ENCODE measurements at places on chromosomes 6 and 20.

GRCh38 chr6:41700463-41701347 is 34.7 kb downstream of the TFEB start:
- no peak for DNase-seq

DNA sequence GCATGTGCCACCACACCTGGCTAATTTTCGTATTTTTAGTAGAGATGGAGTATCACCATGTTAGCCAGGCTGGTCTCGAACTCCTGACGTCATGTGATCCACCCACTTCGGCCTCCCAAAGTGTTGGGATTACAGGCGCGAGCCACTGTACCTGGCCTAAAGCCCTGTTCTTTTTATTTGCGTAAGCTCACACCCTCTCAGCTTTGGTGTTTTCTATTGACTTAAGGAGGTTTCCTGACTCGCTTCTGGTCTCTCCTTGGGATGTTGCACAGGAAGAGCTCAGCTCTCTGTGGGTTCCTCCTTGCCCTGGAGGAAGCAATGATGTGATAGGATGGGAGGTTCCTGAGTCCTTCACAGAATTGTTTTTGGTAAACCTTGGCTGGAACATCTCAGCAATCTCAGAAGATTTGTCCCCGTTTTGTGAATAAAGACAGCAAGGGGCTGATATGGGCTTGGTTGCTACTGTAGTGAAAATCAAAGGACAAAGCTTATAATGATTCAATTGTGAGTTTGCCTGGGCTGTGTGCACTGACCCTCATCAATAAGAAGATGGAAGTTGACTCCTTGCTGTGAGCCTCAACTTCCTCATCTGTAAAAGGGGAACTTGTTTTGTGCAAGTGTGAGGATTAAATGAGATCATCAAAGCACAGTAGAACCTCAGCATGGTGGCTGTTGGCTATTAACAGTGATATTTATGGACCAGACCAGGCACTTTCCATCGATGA is 27.0 kb downstream of the TOX2 start:
- DNase-seq = no peak

DNA sequence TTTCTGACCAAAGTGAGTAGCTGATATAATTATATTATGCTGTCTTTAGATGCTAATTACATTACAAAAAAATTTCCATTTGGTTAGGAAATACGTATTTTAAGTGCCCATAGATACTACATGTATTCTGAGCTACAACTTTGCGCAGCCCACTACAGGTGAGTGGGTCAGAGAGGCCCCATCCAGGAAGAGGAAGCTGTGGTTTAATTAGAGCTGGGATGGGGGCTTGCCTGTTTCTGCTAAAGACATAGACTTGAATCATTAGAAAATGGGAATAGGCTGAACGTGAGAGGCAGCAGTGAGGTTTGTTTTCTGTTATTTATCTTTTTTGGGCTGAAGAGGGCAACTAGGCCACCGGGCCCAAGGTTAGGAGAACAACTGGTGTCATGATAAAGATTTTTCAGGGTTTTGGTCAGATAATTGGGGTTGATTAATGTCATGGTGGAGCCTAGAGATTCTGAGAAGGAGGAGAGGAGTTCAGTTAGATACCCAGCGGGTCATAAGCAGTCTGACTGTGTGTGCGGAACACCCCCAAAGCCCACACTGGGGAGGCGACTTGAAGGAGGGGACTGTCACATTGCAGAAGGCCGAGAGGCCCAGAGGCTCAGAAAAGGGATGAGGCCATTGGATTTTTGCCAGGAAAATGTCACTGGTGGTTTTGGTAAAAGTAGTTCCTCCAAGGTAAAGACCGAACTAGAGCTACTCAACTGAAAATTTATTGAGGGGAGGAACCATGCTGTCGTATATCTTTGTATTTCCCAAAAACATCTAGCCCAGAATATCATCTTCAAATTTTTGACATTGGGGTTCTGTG is 14.5 kb upstream of the IRF4 start:
- DNase-seq = no peak

- no peak for DNase-seq
These were observed 3.9 kb upstream of the BTNL2 start for GRCh38 chr6:32410906-32411305.

- no peak for DNase-seq
These were observed 17.2 kb upstream of the FOXA2 start for GRCh38 chr20:22601361-22602141.

GRCh38 chr6:85041376-85041775 is 277.0 kb upstream of the TBX18 start:
- DNase-seq = no peak

DNA sequence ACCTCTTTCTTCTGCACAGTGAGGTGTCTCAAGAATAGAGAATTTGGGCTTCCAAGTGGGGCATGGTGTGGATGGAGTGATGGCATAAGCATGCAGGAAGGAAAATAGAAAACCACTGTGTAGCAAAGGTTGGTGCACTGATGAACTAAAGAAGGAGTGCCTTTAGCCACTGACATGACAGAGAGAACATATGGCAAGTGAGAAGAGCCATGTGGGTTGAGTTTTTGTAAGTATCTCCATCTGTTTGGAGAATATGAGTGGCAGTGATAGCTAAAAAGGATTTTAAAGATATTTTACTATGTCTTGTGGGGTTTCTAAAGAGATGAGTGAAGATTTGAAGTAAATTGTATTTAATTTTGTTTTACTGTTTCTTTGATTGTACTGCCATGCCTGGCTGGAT is 160.5 kb upstream of the GRIK2 start:
- no peak for DNase-seq

DNA sequence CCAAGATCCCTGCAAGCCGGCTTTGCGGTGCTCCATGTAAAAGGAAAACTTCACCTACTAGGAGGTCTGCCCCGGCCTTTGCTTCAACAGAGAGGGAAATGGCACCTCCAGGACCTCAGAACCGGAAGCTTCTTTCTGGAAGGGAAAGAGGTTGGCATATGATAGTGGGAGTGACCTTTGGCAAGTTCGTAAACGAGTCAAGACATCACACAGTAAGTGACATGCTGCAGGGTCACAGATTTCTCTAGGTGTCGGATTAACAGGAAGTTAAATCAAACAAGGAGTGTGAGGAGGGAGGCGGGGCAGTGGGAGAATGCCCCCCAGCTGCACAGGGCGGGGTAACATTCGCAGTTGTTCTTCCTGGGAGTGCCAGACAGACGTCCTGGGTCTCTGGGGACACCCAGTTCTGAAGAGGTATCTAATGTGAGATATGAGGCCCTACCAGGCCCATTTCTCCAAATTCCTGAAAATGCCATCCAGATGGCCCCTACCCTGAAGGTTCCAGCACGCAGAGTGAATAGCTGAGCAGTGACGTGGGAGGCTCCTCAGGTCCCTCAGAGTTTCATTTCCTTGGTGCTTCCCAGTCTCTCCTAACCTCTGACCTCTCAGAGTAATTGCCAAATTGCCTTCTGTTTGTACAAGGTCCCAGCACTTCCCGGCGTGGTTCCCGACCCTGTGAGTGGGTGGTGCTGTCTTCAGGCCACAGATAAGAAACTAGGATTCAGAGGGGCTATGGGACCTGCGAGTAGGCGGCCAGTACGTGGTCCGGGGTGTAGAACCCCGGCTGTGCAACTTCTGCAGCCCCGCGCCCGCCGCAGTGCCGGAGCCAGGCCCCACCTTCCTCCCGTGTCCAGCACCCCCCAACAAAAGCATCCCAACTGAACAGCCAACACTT is 1.9 kb downstream of the RRBP1 start:
- DNase-seq = no peak

- DNase-seq = no peak
These were observed 102.8 kb downstream of the FYN start for GRCh38 chr6:111770263-111771093.

DNA sequence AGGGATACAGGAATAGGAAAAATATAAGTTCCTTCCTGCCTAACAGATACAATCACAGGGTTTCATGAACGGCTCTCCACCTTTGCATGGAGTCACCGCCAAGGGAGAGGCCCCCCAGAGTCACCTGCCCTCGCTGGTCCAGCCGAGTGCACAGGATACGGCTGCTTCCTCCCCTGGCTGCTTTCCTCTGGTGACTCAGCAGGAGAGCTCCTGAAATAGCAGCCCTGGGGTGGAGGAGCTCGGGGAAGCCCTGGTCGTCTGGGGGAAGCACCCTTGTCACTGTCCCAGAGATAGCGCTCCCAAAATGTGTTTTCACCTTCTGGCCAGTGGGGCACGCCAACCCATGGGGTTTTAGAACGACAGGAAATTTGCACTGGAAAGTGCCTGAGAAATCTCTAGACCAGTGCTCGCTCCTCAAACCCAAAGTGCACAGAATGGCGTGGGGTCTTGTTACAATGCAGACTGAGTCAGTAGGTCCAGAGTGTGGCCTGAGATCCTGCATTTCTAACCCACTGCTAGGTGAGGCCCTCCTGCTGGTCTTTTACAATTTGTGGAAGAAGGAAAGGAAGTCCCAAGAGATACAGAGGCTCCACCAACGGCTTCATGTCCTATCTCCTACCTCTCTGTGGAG is 35.9 kb upstream of the FAM50B start:
- DNase-seq = no peak

DNA sequence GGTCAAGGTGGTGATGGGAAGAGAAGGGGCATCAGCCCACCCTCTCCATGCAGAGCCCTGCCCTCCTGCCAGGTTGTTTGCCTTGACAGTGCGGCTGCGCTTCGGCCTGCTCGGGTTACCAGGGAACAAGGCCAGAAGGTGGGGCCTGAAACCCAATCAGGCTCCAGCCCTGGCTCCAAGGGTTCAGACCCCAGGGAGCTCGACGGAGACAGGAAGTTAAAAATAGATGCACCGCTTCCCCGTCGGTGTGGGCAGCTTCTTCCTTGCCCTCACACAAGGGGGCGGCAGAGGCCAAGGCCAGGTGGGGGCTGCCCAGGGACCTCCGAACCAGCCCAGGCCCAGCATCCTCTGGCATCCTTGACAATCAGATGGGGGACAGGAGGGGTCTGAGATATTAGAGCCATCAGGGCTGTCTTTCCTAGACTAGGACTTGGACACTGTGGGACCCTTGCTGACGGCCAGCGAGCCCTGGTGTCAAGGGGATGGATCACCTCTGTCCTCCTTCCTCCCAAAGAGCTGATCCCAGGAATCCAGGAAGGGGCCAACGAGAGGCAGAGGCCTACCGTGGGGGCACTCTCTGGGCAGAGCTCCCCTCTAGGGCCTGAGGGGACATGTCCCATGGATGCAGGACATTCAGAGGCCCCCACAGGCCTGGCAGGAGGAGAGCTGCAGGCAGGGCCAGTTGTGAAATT is 65.2 kb downstream of the RIPOR3 start:
- no peak for DNase-seq

DNA sequence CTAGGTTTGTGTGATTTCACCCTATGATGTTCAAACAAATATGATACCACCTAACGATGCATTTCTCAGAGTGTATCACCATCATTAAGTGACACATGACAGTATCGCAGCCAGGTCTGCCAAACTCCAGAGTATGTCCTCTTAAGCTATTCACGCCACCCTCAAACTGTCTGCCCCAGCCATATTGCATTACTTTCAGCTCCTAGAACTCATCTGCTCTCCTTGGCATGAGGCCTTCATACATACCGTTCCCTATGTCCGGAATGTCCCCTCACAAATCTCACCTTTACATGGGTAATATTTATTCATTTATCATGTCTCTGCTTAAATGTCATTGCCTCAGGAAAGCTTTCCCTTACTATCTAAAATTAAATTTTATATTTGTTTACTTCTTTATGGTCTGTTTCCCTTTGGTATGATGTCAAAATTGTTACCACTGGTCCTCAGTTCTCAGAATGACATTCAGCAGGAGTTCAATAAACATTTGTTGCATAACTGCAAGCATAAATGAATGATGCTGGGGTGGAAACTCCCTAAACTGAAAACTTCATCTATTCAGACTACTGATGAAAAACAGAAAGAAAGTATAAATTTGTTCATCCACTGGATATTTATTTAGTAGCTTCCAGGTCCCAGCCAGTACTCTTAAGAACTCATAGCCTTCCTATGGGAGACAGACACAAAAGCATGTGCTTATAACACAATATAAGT is 3.2 kb downstream of the SESN1 start:
- DNase-seq = no peak

- no peak for DNase-seq
These were observed 28.9 kb downstream of the ASIP start for GRCh38 chr20:34269996-34270627.

- no peak for DNase-seq
These were observed 101.1 kb upstream of the CLDN20 start for GRCh38 chr6:155162682-155163081.

DNA sequence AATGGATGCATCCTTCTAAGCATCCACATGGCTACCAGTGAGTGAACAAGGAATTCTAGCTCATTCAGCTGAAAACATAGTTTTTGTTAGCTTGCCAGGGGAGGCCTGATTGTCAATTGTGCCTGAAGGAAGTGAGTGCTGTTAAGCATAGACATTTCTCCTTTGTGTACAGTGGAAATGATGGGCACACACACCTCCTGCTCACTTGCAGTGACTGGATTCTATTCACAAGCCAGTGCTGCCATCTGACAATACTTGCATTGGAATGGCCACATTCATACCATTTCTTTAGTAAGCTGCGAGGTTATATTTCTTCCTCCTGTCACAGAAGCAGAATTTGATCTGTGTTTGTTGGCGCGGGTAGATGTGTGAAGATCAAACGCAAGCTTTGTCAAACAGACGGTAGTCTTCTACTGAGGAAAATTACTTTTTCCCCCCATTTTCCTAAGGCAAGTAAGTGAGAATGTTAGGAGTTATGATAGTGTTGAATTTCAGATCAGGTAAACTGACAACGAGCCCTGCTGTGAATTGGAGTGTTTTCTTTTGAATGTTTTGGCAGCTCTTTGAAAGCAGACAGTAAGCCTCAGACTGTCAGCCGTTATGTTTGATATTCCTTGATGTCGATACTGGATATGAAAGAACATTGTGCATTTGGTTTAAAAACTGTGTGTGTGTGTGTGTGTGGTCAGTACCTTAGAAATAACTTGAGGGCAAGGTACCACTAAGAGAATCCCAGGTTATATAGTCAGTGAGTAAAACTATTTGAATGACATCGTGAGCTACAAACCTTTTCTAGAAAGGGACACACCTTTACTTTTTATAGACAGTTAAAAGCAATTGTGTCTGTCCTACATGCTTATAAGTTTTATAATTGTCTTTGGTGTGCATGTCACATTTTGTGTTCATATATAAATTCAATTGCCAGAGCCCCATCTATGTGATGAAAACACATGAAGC is 84.2 kb upstream of the BMP2 start:
- no peak for DNase-seq

DNA sequence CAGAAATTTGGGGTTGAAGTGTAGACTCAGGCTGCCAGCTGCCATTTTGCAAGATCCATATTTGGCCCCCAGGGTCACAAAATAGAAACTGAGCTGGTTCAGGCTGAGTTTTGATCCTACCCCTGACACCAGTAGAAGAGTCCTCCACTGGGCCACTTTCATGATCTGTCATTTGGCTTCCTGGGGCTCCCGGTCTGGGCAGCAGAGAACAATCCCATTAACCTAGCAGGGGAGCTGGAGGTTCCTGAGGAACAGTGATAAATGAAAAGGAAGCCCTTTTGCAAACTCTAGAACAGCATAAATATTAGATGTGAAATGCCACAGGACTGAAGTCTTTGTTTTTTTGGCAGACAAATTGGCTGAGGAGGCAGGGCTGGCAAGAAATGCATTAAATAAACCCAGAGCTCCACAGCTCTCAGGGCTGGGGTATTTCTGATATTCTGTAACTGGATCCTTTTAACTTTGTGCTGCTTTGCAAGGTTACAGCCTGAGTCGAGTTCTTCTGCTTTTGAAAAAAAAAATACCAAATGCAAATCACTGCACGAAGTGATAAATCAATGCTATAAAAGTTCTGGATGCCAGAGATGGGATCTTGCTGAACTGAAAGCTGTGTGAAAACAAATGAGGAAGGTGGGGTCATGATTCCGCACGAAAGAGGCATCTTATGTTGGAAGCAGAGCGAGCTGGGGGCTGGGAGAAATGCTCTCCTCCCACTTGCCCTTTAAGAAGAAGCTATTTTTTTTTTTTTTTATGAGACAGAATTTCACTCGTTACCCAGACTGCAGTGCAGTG is 64.4 kb downstream of the SULF2 start:
- DNase-seq = no peak

- no peak for DNase-seq
These were observed 240.5 kb upstream of the PLN start for GRCh38 chr6:118307581-118307980.

All from activated CD4-positive, alpha-beta T cell treated with anti-CD3 and anti-CD28 coated beads, Interleukin-2, amount 50 U/mL, for 4 hours (primary cell).